ENCODE measurements at places on chromosomes 7 and 10.

- peak; percentile 56 for DNase-seq
Measured at GRCh38 chr7:137895301-137896221, 48.8 kb upstream of the DGKI start.

DNA sequence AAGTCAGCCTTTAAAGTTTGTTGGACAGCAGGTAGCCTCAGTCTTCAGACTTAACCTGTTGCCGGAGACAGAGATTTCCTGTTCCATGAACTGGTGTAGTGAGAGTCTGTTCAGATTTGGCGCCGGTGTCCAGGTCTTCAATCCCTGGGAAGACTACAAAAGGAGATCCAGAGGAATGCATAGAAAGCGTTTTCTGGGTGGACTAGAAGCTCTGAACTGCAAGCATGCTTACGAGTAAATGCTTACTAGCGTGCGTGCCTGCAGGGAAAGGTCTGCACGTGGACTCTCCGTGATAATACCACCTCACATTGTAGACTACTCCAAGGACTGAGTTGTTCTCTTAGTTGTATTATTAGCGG lies 878 bp downstream of the GLRX3 start:
- peak; percentile 30 for DNase-seq

DNA sequence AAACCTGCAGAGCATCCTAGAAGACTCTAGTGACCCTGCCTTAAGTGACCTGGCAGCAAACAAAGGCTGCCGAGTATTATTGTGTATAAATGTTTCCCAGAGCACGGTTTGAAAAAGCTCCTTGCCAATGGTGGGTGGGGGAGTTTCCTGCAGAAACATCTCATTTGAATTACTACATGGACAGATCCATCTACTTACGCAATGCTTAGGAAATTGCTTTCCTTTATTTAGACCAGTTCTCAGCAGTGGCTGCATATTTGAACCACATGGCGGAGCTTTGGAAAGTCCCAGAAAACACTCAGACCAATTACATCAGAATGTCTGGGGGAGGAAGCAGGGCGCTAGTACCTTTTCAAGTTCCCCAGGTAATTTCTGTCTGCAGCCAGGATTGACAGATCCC lies 560.9 kb downstream of the SDK1 start:
- DNase-seq = no peak

- DNase-seq = peak; percentile 62
Measured at GRCh38 chr7:127392182-127392565, 334 bp downstream of the ZNF800 start.

GRCh38 chr7:23242935-23243334 lies 3.6 kb upstream of the GPNMB start:
- no peak for DNase-seq

- DNase-seq = no peak
Measured at GRCh38 chr7:69208848-69209247, 389.4 kb upstream of the AUTS2 start.

- DNase-seq = no peak
Measured at GRCh38 chr10:48460182-48460581, 144.7 kb downstream of the ARHGAP22 start.

GRCh38 chr10:58477902-58478301 lies 34.8 kb upstream of the BICC1 start:
- no peak for DNase-seq

DNA sequence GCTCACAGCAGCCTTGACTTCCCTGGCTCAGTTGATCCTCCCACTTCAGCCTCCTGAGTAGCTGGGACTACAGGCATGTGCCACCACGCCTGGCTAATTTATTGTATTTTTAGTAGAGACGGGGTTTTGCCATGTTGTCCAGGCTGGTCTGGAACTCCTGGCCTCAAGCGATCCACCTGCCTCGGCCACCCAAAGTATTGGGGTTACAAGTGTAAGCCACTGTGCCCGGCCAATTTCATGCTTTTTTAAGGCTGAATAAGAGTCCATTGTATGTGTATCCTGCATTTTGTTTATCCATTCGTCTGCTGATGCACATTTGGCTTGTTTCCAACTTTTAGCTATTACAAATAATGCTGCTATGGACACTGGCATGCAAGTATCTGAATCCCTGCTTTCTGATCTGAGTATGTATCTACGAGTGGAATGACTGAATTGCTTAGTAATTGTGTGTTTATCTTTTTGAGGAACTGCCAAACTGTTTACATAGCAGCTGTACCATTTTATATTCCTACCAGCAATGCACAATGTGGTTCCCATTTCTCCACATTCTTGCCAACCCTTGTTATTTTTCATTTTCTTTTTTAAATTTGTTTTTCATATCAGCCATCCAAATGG lies 37.3 kb upstream of the TPST1 start:
- DNase-seq = no peak

DNA sequence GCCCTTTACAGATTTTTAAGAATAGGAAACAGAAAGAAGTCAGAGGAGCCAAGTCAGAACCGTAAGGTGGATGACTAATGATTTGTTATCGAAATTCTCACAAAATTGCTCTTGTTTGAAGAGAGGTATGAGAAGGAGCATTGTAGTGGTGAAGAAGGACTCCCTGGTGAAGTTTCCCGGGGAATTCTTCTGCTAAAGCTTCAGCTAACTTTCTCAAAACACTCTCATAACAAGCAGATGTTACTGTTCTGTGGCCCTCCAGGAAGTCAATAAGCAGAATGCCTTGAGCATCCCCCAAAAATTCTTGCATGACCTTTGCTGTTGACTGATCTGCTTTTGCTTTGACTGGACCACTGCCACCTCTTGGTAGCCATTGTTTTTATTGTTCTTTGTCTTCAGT lies 152.9 kb downstream of the HGF start:
- DNase-seq = no peak

DNA sequence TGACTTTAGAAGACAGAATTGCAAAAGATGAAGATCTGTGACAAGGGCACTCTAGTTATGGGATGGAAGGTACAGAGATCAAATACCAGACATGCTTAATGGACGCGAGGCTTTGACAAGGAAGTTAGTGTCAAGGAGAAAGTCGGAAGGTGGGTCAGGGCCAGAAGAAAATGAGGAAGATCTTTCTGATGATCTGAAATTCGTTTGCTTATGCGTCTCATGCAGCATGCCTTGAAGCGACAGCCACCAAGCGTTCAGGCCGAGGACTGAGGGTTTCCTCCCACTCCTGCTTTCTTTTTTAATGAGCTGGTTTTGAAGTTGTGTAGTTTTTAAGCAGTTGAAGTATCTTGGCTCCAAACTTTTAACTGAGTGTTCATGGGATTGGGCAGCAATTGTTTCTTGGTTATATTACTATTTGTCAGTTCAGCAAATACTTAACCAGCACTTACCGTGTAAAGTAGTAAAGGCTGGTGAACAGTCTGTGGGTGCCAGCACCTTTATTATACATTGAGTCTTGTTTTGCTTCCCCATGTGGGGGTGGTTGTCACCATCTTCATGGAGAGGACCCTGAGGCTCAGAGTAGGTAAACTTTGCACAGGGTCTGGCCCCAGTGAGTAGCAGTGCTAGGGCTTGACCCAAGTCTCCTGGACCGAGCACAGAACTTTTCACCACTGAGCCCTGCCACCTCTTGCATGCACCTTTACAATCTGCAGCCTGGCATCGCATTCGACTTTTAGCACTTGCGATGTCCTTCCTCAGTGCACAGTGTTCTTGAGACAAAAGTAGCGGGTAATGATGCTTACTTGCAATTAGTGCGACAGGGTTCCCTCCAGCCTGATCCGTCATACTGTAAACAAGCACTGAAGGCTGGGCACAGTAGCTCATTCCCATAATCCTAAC lies 14.3 kb upstream of the BHLHA15 start:
- DNase-seq = no peak

- DNase-seq = no peak
Measured at GRCh38 chr10:31584876-31585275, 265.9 kb downstream of the ZEB1 start.

- DNase-seq = no peak
Measured at GRCh38 chr7:100884736-100885439, 4.6 kb downstream of the UFSP1 start.

DNA sequence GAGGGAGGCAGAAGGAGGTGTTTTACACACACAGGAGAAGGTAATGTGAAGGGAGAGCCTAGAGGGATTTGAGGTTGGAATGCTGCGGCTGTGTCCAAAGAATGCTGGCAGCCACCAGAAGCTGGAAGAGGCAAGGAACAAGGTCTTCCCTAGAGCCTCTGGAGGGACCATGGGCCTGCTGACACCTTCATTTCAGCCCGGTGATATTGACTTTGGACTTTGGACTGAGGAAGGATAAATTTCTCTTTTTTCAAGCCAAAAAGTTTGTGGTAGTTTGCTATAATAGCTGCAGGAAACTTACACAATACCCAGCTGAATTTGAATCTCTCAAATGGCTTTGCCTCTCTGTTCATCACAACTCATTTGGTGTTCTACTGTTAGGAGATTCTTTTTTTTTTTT lies 34.6 kb downstream of the UBN2 start:
- no peak for DNase-seq

- DNase-seq = no peak
Measured at GRCh38 chr10:33056828-33057596, 99.0 kb upstream of the ITGB1 start.

GRCh38 chr10:29947701-29948060 lies 111.7 kb downstream of the JCAD start:
- DNase-seq = no peak

DNA sequence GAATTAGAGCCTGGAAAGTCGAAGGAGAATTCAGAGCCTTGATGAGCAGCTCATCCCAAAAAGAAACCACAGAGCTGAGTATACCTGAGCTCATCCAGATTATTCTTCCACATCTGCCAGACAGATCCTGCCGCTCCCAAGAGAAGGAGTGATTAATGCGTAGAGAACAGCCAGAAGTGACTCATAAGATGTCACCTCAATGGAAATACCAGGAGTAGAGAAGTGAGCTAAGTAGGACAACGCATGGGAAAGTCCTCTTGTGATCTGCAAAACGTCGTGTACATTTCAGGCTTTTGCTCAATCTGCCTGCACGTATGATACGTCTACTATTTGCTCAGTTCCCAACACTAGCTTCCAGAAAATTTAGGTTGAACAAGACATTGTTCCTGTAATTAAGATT lies 230.5 kb upstream of the AUTS2 start:
- DNase-seq = no peak

DNA sequence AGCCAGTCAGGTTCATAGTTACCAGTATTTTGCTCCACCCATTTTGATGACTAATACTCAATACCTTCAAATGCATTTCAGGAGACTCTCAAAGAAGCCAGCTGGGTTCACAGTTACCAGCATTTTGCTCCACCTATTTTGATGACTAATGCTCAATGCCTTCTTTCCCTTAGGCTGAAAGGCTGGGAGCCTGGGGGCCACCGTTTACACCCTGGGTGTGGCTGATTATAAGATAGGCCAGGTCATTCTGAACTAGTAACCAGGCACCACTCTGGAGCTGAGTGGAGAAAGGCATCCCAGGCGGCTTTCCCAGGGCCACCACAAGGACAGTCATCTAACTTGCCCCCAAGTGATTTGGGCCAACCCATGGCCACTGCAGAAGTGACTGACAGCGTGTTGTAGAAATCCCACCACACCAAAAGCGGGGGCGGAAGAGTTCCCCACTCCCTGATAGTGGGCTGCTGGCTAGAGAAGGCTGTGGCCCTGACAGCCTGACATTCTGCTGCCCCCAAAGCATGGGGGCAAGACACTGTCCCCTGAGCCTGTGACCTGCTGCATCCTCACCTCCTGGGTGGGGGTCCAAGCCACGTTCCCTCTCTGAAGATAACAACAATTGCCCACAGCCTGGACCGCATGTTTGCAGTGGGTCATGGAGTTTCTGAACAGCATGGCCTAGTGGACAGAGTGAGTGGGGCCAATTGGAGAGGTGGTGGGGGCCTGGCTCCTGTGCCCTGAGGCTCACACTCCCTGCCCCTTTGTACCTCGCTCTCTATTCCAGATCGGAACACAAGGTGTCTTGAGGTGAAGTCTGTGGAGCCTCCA lies 23.0 kb upstream of the ZNF488 start:
- no peak for DNase-seq

DNA sequence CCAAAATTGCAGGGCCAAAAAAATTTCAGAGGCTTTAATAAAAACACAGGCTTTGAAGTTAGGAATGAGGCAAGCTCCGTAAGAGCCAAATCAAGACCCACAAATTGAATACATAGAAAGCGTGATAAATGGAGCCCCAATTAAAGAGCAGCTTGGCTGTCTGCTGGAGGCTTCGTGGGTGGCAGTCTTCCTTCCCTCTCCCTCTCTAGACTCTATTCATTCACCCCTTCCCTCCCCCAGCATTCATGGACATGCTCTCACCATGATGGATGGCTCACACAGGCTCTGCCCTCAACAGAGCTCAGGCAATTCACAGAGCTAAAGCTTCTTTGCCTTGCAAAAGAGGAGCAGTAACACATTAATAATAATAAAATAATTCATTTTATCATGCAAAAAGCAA lies 214.1 kb downstream of the HERPUD2 start:
- DNase-seq = no peak

- DNase-seq = no peak
Measured at GRCh38 chr10:71229726-71230655, 17.6 kb downstream of the UNC5B start.

DNA sequence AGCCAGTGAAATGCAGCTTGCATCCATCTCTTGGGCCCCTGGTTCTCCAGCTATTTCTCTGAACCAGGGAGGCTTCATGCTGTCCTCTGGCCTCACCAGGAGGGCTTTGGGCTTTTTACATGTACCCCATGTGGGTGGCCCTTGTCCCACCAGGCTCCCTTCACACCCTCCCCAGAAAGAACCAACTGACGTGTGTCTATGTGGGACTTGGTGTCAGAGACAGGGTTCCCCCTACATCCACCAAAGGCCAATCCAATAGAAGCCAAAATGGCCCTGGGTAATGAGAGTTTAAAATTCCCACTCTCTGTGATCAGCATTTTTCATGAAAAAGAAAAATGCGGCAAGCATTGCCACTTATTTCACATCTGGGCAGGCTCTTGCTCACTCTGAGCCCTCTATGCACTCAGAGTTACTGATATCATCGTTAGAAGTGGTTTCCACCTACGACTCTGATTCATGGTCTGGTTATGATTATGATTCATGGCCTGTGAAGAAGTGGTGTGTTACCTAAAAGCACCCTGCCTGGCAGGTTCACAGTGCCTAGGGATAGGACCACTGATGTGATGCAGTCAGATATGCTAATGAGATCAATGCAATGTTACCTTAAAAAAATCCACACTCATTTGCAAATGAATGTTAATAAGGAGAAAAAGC lies 133.5 kb downstream of the BUB3 start:
- DNase-seq = no peak

- DNase-seq = no peak
Measured at GRCh38 chr10:43573250-43574000, 991 bp downstream of the ZNF239 start.

GRCh38 chr7:47262881-47263280 lies 319.0 kb downstream of the TNS3 start:
- no peak for DNase-seq

DNA sequence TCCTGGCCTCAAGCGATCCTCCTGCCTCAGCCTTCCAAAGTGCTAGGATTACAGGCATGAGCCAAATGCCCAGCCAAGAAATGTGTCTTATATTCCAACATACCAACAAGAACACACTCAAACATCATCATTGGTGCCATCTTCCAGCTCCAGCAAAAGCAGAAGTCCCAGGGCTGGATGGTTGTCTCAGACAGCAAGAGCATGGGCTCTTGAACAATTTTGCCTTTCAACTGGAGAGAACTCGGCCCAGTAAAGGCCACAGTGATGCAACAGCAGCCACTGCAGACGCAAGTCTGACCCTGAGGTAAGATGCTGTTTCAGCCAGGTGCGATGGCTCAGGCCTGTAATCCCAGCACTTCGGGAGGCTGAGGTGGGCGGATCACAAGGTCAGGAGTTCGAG lies 52.8 kb upstream of the NFE2L3 start:
- DNase-seq = no peak

GRCh38 chr10:124194199-124194824 lies 100.9 kb upstream of the CHST15 start:
- no peak for DNase-seq
